ENCODE measurements at places on chromosomes 1 and 21.

DNA sequence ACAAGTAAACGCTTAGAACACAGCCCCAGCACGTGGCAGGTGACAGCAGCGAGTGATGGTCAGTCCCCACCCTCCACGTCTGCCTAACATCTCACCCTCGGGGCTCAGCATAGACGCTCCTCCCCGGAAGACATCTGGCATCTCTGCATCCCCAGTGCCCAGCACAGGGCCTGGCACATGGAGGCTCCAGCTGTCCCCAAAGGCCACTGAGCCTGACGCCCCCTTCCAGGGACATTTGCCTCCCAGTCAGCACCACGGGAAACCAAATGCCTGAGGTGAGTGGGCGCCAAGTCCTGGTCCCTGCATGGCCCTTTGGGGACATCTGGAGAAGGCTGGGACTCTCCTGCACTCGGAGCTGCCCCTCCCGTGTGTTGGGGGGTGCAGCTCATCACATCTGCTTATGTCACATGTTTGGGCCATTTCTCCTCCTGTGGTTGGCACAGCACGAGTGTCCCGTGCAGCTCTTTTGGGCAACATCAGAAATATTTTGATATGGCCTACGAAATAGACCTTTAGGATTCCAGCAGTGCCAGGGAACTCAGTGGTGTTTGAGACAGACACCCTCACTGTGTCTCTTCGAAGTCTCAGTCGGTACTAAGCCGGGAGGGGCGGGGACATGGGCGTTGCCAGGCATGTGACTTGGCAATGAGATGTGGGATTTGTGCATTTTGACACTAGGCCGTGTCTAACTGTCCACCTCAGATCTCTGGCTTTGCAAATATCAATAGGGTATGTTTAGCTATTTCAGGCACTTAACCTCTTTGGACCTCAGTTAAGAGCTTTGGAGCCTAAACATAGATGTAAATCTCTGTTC is 315.0 kb downstream of the PTPRU start:
- no peak for DNase-seq

DNA sequence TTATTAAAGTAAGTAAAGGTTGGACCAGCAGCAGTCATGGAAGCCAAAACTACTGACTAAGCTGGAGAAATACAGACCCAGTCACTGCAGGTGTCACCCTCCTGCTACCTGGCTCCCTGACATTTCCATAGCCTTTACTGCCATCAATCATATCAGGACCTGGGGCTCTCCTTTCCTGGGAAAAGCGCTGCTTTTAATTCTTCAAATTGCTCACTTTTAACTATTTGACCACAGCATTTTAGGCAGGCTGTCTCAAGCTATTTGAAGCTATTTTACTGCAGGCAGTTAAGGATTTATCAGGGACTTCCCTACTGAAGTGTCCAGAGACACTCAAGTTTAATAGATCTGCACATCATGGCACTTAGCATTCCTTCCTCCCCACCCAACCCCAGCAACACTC is 4.1 kb downstream of the IVL start:
- DNase-seq = no peak

DNA sequence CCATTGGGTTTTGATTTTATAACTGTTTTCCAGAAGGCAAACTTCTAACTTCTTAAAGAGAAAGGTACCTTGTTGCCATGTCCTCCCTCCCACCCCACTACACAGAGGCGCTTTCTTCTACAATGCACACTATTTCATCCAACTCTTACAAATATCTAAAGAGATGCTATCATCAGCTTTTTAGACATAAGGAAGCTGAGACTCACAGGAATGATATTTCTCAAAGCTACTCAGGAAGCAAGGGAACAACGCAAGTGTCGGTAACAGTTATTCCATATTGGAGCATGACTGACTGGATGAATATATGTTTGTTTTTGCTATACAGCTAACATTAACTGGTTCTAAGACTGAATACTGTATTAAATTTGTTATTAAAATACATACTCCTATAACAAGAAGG is 318.0 kb downstream of the SMYD3 start:
- no peak for DNase-seq

- no peak for DNase-seq
Observed at GRCh38 chr1:223212441-223212840, 69.4 kb upstream of the TLR5 start.

DNA sequence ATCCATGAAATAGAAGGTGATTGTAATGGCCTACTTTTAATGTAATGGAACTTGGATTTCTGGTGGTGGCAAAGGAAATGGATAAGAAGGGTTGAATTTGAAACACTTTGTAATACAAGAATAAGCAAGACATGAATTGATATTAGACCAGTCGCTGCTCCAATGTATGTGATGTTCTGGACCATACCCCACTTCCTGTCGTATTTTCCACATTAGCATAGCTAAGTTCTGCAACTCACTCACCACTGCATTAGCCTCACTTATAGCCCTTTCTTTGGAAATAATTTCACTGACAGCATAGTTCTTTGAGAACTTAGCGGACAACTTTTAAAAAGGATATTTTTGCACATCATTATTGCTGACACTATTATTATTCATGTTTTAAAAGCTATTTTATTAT is 32.3 kb upstream of the CNIH3 start:
- DNase-seq = no peak

DNA sequence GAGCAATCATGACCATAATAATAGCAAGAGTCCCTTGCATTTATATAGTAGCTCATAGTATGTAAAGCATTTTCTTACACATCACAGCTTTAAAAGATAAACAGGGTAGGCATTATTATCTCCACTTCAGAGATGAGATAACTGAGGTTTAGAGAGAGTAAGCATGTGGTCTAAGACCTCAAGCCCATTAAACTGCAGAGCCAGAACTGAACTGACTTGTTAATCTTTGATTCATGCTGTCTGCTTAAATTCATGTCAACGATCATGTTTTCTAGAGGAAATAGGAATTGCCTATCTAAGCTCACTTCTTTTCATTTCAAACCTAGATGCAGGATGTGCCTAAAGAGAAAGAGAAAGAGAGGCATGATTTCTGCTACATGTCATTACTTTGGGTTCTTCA is 524.8 kb downstream of the PTPRC start:
- DNase-seq = no peak

GRCh38 chr1:73911849-73912248 is 286.1 kb downstream of the LRRIQ3 start:
- DNase-seq = no peak

DNA sequence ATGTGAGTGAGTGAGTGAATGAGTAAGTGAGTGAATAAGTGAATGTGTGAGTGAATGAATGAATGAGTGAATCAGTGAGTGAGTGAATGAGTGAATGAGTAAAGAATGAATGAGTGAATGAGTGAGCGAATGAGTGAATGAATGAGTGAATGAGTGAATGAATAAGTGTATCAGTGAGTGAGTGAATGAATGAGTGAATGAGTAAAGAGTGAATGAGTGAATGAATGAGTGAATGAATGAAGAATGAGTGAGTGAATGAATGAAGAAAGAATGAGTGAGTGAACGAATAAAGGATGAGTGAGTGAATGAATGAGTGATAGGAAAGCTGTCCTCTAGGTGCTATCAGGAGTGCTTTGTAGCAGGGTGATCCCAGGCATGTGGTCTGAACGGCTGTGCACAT is 35.7 kb downstream of the CFAP74 start:
- no peak for DNase-seq
